Kidney epithelial cell (primary cell): ENCODE measurements at places on chromosomes 7 and 10.

GRCh38 chr10:116990276-116990800, 14.6 kb downstream of the SHTN1 start:
- DNase-seq = no peak

DNA sequence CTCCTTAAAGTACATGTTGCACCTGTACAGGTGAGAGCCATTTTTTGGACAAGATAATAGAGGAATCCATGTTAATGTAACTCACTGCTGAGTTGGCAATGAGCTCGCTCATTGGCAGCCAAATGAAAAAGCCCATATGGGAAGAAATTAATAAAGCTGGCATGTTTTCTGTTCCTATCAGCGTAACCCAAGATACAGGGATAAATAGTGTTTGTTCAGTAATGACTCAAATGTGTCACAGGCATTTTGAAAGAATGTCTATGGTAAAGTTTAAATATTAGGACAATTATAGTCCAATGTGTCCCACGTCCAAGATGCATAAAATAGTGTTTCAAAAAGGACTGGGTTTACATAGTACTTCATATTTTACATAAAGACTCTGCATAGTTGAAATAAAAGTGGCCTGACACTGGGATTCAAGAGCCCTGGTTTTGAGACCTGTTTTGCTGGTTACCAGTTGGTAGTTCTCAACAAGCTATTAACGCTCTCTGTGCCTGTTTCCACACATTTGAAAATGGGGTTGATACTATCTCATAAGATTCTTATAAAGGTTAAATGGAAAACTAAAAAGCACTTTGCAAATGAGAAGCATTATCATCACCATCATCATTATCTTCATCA, 49.1 kb downstream of the MTURN start:
- no peak for DNase-seq

GRCh38 chr7:113915956-113916355, 2.9 kb downstream of the PPP1R3A start:
- DNase-seq = no peak

GRCh38 chr7:111540199-111540815, 22.0 kb downstream of the IMMP2L start:
- no peak for DNase-seq

- no peak for DNase-seq
Observed at GRCh38 chr10:71187600-71187999, 24.8 kb upstream of the UNC5B start.

DNA sequence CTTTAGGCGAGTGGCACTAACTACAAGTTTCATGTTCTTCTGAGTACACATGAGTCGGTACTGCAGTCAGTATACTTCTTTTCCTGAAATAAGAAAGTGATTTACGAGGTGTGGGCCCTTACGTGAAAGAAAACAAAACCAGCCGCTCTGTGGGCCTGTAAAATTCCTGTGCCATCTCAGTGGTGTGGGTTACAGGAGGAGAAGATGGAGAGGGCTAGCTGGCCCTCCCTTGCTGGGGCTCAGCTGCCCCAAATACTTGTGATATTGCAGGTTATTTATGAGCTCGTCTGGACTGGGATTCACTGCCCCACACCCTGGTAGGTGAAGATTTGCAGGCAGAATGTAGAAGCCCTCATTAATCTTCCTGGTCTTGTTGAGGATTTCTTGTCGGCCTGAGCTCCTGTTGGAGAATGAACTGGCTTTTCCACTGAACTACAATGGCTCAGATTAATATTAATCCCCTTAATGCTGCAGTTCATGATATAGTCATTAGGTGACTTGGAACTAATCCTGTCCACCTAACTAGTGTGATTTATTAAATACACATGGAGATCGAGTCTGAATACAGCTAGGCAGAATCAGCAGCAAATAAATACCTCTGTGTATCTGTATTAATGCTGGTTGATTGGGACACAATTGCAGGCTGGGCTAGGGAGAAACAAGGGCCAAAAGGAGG, 68.0 kb downstream of the GBF1 start:
- no peak for DNase-seq

GRCh38 chr7:150421831-150422230, 28.6 kb upstream of the GIMAP8 start:
- DNase-seq = no peak

GRCh38 chr10:119786117-119786769, 60.4 kb downstream of the INPP5F start:
- DNase-seq = no peak

GRCh38 chr10:120431251-120431651, 25.8 kb upstream of the PLPP4 start:
- no peak for DNase-seq

DNA sequence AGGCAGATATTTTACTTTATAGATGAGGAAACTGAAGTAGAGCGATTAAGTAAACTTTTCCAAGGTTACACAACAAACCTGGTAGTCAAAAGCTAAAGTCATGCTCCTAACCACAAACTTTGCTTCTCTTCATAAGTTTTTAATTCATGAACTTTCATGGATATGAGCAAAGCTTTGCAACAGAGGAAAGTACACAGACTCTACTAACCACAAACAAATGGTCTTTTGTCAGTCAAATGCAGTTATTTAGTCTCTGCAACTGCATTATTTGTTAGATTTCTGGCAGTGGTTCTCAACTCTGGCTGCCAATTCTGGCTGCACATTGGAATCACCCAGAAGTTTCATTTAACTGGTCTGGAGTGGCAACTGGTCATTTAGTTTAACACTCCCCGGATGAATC, 140.6 kb upstream of the TMEM168 start:
- no peak for DNase-seq

DNA sequence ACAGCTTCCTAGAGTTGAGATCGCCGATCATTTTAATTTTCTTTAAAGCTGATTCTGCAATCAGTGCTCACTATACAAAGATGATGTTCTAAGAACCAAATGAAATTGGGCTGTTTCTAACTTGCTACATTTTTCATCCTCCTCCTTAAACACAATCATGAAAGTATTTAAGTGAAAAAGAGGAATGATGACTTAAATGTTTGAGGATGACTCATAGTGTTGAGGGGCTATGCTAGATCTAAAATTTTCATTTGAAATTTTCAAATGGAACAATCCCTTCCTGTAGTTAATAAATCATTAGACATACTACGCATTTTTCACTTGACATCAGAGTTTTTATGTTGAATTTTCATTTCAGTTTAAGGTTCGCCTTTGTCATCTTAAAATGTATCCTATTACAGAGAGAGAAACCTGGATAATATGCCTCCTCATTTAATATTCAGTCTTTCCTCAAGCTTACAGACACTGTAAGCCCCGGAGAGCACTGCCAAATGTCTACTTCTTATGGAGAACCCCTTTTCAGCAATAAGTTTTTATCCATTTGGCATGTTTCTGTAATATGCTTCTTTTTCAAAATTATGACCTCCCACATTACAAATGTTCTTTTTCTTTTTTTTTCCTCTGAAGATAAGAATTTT, 499.6 kb downstream of the MAGI2 start:
- no peak for DNase-seq

GRCh38 chr7:23235813-23236221, 10.8 kb upstream of the GPNMB start:
- no peak for DNase-seq

DNA sequence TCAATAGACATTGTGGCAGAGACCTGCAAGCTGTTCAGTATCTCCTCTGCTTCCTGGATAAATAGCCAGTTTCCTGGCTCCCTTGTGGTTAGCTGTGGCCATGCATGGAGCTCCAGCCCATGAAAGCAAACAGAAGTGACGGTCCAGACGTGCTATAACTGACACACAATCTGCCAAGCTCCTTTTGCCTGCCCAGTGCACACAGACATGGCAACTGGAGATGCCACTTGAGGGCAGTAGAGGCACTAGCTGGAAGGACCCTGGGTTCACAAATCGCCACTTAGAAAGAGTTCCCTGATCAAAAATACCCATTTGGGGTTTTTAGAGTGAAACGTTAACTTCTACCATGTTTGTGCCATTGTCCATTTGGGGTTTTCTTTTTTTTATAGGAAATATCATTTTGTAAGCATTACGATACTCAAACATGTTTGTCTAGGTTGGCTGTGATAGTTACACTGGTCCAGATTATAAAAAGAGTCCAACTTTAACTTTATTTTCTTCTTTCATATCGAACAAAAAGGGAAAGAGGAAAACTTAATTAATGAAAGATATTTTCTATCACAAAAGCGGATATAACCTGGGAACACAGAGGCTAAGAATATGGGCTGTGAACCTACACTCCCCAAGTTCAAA, 31.3 kb downstream of the KIN start:
- no peak for DNase-seq

DNA sequence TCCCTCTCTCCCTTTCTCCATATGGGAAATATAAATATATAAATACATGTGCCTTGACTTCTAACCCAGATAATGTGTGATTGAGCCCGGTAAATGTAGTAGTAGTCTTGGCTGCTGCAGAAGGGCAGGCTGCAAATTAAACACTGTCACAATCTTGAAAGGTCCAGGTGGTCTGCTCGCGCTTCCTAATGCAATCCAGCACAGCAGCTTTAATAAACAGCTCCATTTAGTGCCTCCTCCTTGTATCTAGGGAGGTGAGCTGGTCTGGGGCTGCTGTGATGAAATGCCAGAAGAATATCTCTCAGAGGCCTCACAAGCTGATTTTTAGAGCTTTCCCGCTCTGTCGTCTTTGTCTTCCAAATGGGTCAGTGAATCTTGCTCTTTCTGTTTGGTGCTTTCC, 782 bp downstream of the POU6F2 start:
- DNase-seq = no peak

DNA sequence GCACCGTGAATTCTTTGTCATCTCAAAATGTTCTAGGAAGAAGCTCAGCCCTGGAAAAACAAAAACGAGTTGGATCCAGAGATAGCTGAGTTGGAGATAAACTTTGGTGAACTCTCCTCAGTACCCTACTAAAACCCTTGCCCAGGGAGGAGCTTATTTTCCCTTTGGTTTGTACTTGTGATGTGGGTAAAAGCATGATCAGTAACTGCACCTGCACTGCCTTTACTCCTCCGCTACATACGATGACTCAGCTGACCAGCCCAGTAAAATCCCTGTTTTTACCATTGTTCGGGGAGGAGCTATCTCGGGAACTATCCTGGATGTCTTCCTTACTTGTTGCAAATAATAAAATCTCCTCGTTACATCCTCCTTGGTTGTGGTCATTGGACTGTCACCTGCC, 359.3 kb downstream of the SH2D4B start:
- DNase-seq = no peak

GRCh38 chr7:95593343-95593742, 3.0 kb downstream of the PDK4 start:
- DNase-seq = no peak

- no peak for DNase-seq
Observed at GRCh38 chr7:2115760-2116447, 116.8 kb downstream of the MAD1L1 start.
